Heart right ventricle (tissue), 16 donors: ENCODE measurements at places on chromosomes 16 and 17. TPM values are rescaled to one million over a fixed set of nuclear protein-coding genes. Genes with fewer than 3 reads are reported as not detected.

DNA sequence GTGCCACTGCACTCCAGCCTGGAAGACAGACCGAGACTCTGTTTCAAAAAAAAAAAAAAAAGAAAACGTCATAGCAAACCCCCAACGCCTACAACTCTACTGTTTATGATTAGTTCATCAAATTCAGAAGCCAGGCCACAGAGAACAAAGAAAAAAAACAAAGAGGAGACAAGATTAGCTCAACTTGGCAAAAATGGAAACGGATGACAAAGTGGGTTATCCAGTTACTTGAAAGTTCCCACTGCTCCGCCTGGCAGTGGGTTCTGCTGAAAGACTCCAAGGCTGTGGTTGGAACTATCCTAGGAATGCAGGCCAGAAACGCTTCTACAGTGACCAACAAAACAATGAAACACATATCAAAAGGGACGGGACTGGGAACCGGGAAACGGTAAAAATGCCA lies 53.1 kb downstream of the MRM3 start:
- H3K36me3 ChIP-seq: no peaks in the 10 kb centered on the region
- DNase-seq: no peak
- H3K4me3 ChIP-seq: no peak overlapping the region
- no peaks in the 10 kb centered on the region for H3K27me3 ChIP-seq
- no peaks in the 10 kb centered on the region for H3K4me1 ChIP-seq

GRCh38 chr17:40536295-40537171 lies 28.7 kb downstream of the CCR7 start:
- DNase-seq: peak; percentile 70
- H3K27ac ChIP-seq: peak overlapping the region; percentile 82
- H3K36me3 ChIP-seq: no peaks in the 10 kb centered on the region
- peaks cover 96% of the 10 kb centered on the region for H3K4me1 ChIP-seq
- no peaks in the 10 kb centered on the region for H3K27me3 ChIP-seq

GRCh38 chr16:88456356-88457292 lies 3.5 kb downstream of the ZFPM1 start:
- H3K4me1 ChIP-seq: peaks cover 43% of the 10 kb centered on the region
- H3K4me3 ChIP-seq: peak overlapping the region; percentile 65
- H3K36me3 ChIP-seq: no peaks in the 10 kb centered on the region
- no peak for DNase-seq

DNA sequence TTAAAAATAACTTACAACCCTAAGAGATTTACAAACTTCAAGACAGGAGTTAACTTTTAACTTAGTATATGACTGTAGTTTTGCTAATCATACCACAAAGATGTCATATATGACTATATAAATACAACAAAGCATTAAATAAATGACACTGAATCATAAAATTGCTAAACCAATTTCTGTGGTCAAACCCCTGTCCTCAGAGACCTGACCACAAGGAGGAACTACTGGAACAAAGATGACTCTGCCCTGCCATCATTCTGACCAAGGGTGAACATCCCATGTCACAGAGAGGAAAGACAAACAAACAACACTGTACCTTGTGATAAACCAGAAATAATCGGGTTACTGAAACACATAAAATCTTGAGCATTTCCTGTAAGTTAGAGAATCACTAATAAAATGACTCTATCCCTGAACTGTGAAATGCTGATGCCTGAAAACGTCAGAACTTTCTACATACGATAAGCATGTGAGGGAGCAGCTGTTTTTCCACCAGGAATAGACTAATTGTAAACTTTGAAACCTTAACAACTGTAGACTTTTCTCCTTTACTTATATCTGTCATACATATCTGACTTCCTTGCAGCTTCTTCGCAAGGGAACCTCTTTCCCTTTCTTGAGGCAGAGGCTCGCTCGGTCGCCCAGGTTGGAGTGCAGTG lies 47.9 kb downstream of the WDR59 start:
- no peaks in the 10 kb centered on the region for H3K27me3 ChIP-seq
- no peak overlapping the region for H3K4me3 ChIP-seq
- no peaks in the 10 kb centered on the region for H3K4me1 ChIP-seq
- no peak for DNase-seq
- H3K36me3 ChIP-seq: no peaks in the 10 kb centered on the region

GRCh38 chr17:74474043-74474792 lies 7.8 kb downstream of the CD300A start:
- no peak overlapping the region for H3K4me3 ChIP-seq
- no peak for DNase-seq
- no peak overlapping the region for H3K27ac ChIP-seq
- no peaks in the 10 kb centered on the region for H3K27me3 ChIP-seq
- no peaks in the 10 kb centered on the region for H3K4me1 ChIP-seq

DNA sequence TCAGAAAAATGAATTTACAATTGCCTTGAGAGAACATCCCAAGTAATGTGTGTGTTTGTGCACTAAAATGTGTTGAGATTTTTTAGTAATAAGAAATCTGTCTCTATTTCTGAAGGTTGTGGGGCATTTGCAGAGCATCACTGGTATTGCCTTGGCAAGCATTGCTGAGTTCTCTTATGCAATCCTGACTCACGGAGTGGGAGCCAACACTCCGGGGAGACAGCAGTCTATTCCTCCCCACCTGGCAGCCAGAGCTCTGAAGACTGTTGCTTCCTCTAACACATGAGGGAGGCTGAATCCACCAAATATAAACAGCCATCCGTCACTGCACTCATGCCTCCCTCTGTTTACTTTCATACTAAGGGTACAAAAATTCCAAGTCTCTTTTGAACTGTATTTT lies 10.6 kb downstream of the CNTD1 start:
- no peak overlapping the region for H3K27ac ChIP-seq
- H3K27me3 ChIP-seq: no peaks in the 10 kb centered on the region
- H3K36me3 ChIP-seq: peaks cover 65% of the 10 kb centered on the region
- DNase-seq: no peak
- no peak overlapping the region for H3K4me3 ChIP-seq

DNA sequence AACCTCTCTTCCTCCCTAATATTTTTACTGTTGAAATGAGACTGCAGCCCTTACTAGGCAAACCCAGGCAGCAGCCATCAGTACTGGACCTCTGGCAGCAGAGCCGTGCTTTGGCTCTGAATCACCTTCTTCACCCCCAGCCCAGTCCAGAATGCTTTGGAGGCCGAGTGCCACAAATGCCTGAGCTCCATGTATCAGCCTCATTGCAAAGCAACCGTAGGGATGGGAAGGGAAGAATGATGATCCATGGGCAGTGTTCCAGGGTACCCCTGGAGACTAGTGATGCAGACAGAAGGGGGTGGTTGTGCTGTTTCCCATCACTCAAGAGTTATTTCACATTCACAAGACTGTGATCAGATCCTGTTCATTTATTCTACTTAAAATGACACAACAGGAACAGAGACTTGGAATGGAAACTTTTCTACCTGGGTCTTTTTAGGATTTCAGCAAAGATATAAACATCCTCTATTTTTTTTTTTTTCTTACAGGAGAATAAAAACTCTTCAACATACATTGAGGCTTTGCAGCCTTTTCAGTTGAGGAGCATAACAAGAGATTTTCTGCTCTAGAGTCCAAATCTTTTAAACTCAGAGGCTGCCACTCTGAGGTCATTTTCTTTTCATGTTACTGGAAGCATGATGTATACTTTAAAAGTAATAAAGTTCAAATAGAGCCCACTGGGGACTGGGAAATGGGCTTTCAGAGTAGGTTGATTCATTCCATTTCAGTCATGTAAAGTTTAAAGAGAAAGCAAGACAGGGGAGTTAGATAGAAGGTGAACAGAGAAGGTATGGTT lies 138.3 kb downstream of the KCNJ2 start:
- no peak for DNase-seq
- H3K4me3 ChIP-seq: no peak overlapping the region
- no peaks in the 10 kb centered on the region for H3K27me3 ChIP-seq
- no peaks in the 10 kb centered on the region for H3K36me3 ChIP-seq
- H3K4me1 ChIP-seq: peaks cover 28% of the 10 kb centered on the region
- H3K27ac ChIP-seq: no peak overlapping the region

- peaks cover 8% of the 10 kb centered on the region for H3K4me1 ChIP-seq
- H3K4me3 ChIP-seq: no peak overlapping the region
- H3K36me3 ChIP-seq: no peaks in the 10 kb centered on the region
- no peak for DNase-seq
- no peaks in the 10 kb centered on the region for H3K27me3 ChIP-seq
These were observed 46.0 kb downstream of the CPNE2 start for GRCh38 chr16:57138281-57138935.

DNA sequence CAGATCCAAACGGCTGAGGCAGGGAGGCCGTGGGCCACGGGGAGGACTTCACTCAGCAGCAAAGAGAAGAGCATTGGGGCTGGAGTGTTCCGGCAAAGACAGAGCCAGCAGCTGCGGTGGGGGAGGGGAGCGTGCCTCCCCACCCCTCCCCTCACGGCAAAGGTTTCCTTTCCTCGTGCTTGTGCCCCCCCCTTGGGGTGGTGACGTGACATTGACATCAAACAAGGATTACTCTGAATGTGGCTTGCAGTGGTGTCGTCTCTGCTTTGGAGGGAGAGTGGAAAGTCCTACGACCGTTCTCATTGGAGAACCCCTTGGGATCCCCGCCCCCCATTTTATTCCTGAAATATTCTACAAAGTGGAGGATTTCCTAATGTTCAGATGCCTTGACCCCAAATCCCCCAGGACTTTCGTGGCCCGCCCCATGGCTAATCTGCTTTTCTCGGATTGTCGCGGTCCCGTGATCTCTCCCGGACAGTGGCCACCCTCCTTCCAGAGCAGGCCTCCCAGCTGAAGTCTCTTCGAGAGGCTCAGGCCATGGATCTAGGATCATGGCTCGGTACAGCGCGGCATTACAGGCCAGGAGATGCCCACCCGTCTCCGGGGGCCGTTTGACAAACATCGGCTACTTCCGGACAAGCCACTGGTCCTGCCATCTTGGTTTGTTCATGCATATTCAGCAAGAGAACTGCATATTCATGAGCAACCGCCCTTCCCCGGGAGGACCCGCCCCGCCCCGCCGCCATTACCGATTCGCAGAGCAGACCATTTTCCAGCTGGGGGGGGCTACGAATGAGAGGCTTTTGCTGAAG lies 705 bp upstream of the POLR2A start:
- H3K4me1 ChIP-seq: peaks cover 72% of the 10 kb centered on the region
- H3K27ac ChIP-seq: peak overlapping the region; percentile 97
- H3K27me3 ChIP-seq: no peaks in the 10 kb centered on the region
- DNase-seq: peak; percentile 97
- H3K36me3 ChIP-seq: no peaks in the 10 kb centered on the region

DNA sequence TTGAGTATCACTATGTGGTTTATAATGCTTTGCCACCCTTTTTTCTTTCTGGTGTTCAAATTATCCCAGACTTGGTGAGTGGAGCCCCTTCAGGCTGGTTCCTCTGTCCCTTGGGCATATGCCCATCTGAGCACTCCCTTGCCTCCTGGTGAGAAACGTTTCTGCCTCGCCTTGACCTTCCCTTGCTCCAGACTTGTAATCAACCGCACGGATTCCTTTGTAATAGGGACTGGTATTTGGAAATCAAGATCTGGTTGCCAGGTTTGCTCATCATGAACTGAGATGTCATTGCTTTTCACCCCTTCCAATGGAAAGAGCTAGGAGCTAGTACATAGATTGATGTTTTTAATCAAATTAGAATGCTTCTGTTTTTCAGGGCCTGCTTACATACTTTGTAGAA lies 43.7 kb downstream of the SEC14L1 start:
- H3K27ac ChIP-seq: peak overlapping the region; percentile 39
- DNase-seq: no peak
- no peaks in the 10 kb centered on the region for H3K36me3 ChIP-seq
- no peaks in the 10 kb centered on the region for H3K27me3 ChIP-seq
- peaks cover 91% of the 10 kb centered on the region for H3K4me1 ChIP-seq

The SPAG5 gene
- total RNA-seq: 1.8 TPM

The AURKB gene
- not detected for total RNA-seq

The PPP1R9B gene
- total RNA-seq: 34.1 TPM

The LLGL2 gene
- total RNA-seq: 3.8 TPM

The NOG gene
- total RNA-seq: 0.13 TPM

The KCNAB3 gene
- 0.11 TPM for total RNA-seq
